ENCODE measurements at places on chromosomes 12 and 14. TPM values are rescaled to one million over a fixed set of nuclear protein-coding genes. Genes with fewer than 3 reads are reported as not detected.
A peak's percentile ranks its signal among the peaks of the same experiment; 100 is the strongest.

The COQ5 gene
- 28.4 TPM for total RNA-seq

GRCh38 chr14:75409316-75410205 lies 18.3 kb upstream of the JDP2 start:
- no peak for DNase-seq

The PRPF40B gene
- 15.8 TPM for total RNA-seq

DNA sequence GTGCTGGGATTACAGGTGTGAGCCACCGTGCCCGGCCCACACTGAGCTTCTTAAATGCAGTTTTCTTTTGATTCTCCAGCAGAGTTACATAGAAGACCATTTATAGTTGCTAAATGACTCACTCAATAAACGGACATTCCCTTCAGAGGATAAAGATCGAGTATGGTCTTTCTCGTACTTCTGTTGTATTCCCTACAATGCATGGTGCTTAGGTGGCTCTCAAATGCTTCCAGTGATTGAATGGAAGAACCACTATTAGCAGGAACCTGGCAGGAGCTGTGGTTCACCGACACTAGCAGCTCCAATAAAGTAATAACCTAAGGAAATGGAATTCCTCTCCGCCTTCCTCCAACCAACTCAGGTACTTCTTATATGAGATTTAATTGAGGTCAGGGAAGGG lies 3.9 kb upstream of the GPRC5A start:
- DNase-seq = no peak

DNA sequence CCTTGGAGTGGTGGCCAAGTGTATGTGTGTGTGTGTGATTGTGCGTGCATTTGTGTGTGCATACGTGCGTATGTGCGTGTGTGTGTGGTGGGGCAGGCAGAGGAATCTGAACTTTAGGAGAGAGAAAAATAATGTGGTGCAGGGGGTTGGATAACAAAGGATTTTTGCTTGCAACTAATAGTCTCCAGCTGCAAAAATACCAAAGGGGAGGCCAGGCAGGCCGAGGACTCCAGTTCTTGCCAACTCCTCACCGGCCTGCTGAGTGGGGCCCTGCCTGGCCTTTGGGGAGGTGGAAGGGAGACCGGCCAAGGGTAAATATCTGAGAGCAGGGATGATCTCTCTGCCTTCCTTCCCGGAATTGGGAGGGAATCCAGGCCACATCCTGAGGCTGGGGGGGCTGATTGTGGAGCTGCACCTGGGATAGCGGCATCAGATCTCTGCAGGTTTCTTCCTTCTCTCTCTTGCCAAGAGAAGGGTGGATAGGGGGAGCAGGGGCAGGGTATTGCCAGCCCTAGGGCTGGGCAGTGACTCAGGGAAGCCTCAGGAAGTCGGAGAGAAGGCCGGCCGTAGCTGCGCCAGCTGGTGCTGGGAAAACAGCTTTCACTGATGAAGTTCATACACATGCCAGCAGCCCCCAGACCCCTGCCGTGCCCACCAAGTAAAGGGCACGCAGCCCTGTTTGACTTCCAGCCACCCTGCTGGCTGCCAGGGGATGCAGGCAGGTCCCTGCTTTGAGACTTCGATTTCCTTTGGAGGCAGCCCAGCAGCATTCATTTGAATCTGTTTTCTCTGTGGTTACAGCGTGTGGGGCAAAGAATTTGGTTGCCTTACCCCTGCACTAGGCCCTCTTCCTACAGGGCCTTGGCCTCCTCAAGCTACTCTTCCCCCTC lies 4.6 kb upstream of the LRP1-AS start:
- DNase-seq = peak; percentile 64

Measured in lung (tissue), 17 donors.